ENCODE measurements at places on chromosomes 3 and 15.

GRCh38 chr3:30426293-30426993, 180.0 kb upstream of the TGFBR2 start:
- peak; percentile 45 for DNase-seq

DNA sequence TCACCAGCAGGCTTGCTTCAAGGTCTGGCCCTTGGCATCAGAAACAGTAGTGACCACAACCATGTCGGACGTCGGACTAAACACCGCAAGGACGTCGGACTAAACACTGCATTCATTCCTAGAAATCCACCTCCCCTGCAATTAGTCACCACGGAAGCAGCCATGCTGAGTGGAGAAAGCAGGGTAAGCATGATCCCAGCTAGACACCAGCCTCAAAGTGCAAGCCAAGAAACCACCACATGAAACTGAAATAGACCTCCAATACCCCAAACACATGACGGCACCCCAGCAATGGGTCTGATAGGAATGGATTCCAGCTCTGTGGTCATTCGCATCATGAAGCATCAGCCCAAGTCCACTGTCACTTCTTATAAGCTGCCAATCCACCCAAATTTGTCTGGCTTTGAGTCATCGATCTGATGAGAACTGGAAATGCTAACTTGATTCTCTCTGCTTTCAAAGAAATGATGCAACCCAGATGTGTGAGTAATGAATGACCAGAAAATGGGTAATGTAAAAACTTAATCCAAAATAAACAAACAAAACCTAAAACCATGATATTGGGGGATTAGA, 348.3 kb upstream of the TMCO5A start:
- peak; percentile 78 for DNase-seq

DNA sequence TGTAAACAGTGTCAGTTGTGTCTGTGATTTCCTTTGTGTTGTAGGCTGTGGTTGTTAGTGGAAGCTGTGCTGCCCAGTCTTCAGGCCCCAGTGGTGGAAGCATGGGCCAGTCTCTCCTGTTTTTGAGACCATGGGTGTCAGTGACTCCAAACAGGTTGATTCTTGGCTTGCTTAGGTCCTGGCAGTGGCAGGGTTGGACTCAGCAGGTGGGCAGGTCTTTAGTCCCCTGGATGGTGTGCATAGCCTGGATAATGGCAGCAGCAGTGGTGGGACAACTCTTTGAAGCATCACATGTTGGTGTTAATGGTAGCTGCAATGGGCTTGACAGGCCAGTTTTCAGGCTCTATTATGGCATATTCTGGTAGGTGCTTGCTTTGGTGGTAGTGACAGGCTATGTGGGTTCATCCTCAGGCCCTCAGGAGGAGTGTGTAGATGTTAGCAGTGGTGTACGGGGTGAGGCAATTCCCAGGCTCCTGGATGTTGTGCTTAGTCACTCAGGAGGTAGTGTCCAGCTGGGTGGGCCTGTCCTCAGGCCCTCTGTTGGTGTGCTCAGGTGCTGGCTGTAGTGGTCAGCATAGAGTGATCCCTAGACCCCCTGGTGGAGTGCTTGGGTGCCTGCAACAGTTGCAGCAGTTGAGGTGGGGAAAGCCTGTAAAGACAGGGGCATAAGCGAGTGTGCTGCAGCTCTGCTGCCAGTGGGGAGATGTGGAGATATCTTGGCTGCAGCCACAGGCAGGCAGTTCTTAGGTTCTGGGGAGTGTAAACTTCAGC, 596.7 kb downstream of the PDCD6IP start:
- no peak for DNase-seq

DNA sequence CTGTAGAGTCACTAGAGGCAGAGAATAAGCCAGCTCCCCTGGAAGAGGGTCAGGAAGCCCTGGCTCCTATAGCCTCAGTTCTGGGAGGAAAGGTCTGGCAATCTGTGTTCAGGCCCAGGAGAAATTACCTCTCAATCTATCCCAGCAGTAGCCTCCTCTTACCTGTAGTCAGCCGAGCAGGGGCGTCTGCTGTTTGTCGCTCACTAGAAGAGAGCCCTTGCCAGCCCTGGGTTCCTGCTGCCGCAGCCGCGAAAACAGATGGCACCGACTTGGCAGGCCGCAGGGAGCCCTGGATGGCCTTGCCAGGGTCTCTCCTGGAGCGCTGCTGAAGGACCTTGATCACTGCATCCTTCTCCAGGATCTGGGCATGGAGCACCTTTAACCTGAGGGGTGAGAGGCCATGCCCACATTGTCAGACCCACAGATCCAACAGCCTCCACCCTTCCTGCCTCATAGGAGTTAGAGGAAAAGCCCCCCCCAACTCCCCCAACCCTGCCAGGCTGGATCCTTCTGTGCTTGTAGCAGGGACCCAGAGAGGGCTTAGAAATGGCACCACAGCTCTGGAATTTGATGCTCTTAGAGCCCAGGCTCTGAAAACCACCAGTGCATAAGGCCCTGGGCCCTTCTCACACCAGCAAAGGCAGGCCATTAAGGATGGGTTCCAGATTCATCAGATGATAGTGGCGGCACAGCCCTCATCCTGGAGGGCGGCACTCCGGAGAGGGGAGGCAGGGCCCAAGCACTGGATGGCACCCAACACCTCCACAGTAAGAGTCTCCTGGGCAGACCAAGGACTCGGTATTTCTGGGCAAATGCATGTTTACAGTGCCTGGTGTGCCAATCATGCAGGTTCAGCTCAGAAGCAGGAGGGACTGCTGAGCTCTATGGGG, 14.9 kb downstream of the AMOTL2 start:
- DNase-seq = no peak

GRCh38 chr3:132343018-132343612, 25.9 kb downstream of the ACP3 start:
- DNase-seq = peak; percentile 62

GRCh38 chr15:87944050-87944449, 312.5 kb downstream of the NTRK3 start:
- DNase-seq = no peak

DNA sequence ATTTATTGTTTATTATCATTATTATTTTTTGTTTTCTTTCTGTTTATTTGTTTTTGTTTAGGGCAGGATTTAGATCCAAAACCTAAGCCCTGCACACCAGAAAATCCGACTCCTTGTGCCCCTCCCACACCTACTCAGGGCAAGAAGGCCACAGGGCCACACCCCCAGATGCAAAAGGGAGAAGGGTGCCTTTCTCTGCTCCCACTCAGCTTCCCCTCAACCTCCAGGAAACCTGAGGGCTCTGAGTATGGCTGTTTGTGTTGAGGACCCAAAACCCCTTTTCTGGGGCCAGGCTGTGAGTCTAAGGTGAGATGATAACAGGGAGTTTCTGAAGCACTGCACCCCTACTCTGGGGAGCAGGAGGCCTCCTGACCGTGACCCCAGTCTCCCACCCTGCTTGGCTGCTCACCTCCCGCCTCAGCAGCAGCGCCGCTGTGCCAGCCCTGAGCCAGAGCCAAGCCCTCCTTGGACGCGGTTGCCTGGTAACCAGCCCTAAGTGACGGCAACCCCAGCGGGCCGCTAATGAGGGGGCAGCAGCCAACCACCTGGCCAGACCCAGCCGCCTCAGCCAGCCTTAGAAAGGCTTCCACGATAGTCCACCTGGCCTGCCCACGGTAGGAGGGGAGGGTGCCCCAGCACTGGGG, 6.4 kb upstream of the C15orf39 start:
- DNase-seq = no peak

GRCh38 chr15:40053831-40054604, 15.0 kb upstream of the SRP14 start:
- DNase-seq = peak; percentile 47

GRCh38 chr15:61308437-61308836, 79.3 kb upstream of the RORA start:
- DNase-seq = no peak

DNA sequence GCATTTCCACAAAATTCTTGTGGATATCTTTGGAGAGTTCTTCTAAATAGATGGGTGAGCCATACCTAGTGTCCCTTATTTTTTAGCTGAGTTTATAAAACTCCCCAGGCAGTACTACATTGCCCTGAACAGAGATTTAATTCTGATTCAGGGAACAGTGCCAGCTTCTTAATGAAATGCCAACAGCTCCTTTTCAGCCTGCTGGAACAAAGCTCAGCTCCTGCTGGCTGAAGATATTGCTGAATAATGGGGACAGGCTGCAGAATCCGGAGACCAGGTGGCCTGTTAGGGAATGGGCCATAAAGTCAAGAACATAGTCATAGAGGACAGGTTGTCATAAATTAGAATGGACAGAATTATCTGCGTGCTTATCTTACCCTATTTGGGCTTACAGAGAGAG, 8.9 kb downstream of the HGD start:
- no peak for DNase-seq

DNA sequence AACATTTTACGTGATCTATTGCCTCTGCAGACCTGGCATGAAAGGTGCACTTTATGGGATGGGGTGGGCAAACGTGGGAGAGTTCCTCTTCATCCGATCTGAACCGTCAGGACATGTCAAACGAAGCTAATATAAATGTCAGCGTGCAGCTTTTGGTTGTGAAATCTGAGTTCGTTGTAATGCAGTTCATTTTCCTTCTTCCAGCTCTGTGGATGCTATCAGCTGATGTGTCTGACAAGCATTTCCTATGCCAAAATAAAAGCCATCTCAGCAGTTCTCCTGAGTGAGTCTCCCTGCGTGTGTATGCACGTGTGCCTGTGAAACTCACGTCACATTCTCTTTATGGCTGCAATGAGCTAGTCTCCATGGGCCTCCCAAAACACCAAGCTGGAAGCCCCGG, 512.3 kb downstream of the MCTP2 start:
- no peak for DNase-seq

- no peak for DNase-seq
Measured at GRCh38 chr3:143200001-143200924, 80.7 kb downstream of the CHST2 start.

GRCh38 chr3:12149029-12149428, 9.7 kb downstream of the TIMP4 start:
- no peak for DNase-seq

GRCh38 chr15:40286061-40286532, 3.2 kb upstream of the ANKRD63 start:
- DNase-seq = no peak

DNA sequence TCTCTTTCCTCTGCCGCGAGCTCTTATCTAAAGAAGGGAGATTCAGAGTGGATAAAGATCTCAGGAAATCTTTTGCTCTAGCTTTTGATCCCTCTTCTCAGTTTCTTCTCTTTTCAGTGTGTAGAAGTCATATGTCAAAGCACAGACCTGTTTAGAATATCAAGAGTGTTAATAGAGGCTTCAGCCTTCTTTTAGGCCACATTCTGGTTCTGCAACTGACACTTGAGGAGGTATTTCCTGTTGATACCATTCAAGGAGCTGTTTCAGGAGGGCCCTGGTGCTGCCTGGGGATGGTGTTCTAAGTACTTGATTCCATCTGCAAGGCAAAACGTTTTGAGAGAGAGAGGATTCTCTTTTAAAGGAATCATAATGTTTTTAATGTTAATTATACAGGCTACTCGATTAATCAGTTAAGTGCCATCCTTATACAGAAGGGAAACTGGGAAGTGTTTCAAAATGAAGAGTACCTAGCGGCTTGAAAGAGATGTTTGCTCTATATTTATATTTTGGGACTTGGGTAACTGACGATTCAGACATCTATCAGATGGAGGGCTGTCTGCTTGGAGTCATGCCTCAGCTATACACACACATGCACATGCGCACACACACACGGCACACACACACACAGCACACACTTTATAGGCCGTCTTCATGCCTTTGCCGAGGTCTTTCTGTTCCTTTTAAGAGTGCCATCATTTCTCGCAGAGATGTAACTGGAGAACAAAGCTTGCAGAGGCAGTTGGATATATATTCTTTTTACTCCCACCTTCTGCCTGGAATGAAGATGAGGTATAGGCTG, 313.9 kb downstream of the PTPRG start:
- peak; percentile 13 for DNase-seq

- peak; percentile 42 for DNase-seq
Measured at GRCh38 chr15:48052946-48053345, 67.8 kb upstream of the SLC24A5 start.

DNA sequence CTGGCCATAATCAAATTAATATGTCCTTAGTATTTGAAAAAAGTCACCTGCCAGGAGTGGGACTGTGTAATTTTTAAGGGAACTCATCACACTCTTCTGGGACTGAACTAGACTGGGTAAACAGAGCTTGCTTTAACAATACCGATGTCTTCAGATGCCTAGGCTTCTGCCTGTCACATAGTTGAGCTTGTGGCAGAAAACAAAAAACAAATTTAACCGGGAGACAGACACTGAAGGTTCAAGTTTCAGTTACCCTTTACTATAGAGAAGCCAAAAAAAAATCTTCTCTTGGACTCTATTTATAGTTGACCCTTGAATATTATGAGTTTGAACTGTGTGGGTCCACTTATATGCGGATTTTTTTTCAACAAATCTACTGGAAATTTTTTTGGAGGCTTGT, 10.8 kb downstream of the PPP1R2 start:
- DNase-seq = no peak

GRCh38 chr3:141738891-141739363, 829 bp downstream of the RNF7 start:
- peak; percentile 69 for DNase-seq

Measured in HCEC 1CT (cell line).